ENCODE measurements at places on chromosomes 5 and 9. TPM values are rescaled to one million over a fixed set of nuclear protein-coding genes. Genes with fewer than 3 reads are reported as not detected.

The LIFR gene
- total RNA-seq, result 8.9 TPM

GRCh38 chr5:38193015-38193581 is 65.3 kb upstream of the EGFLAM start:
- DNase-seq, result peak; percentile 59

DNA sequence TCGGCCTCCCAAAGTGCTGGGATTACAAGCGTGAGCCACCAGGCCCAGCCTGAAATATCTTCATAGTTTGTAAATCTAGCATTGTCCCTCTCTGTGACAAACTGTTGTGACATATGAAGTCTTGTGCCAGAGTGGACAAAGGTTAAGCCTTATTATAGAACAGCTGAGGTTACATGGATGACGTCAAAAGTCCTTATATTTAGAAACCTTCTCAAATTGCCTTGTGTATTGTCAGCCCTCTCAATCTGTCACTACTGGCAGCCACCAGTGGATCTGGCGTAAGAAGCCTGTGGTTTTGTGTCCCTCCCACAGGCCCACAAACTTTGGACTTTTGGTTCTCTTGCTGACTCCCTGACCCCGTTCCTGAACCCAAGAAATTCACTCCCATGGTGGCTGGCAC is 79.4 kb upstream of the CCDC112 start:
- peak; percentile 27 for DNase-seq

The ADAMTSL2 gene
- 0.10 TPM for total RNA-seq

DNA sequence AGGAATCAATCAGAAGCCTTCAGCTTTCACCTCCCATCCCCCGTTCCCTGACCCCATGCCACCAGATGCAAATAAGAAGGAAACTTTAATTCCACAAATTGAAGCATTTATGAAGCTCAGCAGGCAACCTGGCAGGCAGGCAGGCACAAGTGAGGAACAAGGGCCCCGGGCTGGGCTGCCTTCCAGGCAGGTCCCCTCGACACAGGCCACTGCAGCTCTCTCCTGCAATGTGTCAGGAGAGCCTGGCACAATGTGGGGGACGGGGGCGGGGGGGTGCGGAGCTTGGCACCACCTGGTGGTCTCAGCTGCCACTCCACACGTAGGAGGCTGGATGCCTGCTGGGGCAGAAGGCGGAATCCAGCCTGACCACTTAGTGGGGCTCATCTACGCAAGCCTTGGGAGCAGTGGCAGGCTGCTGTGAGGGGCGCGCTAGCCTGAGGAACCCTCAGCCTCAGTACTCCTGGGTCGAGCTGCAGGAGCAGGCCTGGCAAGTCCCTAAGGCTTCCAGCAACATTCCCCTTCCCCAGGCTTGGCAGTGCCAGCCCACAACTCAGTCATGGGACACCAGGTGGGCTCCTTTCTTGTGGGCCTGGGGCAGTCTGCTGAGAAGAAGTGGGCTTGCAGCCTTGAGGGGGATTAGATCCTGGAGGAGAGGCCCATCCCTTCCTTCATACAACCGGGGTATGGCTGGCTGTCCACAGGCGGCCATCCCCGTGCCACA is 50.2 kb upstream of the KCNMB1 start:
- no peak for DNase-seq

- no peak for DNase-seq
These were observed 251.2 kb upstream of the FBXL7 start for GRCh38 chr5:15248731-15249130.

The ARL15 gene
- total RNA-seq, result 7.9 TPM

- no peak for DNase-seq
These were observed 109.4 kb upstream of the LMX1B start for GRCh38 chr9:126504086-126504976.

The SAPCD2 gene
- total RNA-seq, result 28.5 TPM

All from M059J (cell line).